Suprapubic skin (tissue), 4 donors: ENCODE measurements at places on chromosomes 5 and 9.

GRCh38 chr5:83097689-83098231 lies 20.4 kb downstream of the XRCC4 start:
- no peak for DNase-seq

- DNase-seq, result no peak
These were observed 174.5 kb upstream of the SLC12A2 start for GRCh38 chr5:127909066-127909465.

DNA sequence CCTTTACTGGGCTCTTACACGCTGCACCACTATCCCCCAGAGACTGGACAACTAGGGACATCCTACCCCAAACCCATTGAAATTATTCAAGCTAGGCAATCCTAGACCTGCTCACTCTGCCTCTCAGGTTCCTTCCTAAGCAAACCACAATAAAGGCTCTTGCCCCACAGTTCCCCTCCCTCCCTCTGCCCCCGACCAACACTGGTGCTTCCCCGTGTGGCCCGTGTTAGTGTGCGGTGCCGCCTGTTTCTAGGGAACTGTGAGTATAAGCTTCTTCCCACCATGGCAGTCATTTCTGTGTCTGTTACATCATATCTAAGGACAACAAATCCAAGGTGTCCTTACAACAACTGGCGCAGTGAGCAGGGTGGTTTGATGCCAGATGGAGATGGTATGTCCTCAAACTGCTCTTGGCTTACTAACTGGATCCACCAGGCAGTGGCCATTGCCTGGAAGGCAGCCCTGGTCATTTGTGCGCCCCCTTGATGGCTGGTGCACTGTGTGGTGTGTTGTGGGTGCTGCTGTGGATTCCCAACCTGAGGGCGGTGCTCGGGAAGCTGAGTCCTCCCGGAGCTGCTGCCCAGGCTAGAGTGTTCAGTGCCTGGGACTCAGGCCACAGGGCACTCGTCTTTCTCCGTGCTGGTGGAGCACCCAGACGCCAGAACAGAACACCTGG lies 8.4 kb upstream of the MXD3 start:
- DNase-seq, result no peak

DNA sequence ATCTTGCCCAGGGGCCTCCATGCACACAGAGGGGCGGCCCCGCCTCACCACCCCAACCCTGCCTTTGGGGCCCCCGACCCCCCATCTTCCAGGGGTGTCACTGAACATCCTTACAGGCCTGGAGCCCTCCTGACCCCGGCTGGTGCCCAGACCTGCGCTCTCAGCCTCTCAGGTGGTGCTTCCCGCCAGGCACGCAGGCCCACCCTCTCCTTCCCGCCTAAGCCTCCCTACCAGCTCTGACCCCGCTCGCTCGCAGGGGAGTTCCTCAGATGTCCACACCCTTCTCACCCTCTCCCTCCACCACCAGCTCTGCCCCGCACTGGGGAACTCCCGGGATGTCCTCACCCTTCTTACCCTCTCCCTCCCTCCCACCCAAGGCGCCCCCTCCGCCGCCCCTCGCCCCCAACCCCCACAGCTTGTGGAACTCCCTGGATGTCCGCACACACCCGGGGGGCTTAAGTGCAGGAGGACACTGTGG lies 12.3 kb upstream of the QRFP start:
- DNase-seq, result no peak

- no peak for DNase-seq
These were observed 4.7 kb downstream of the DNLZ start for GRCh38 chr9:136358888-136359287.

GRCh38 chr5:62956597-62956996 lies 378.0 kb downstream of the LRRC70 start:
- no peak for DNase-seq

DNA sequence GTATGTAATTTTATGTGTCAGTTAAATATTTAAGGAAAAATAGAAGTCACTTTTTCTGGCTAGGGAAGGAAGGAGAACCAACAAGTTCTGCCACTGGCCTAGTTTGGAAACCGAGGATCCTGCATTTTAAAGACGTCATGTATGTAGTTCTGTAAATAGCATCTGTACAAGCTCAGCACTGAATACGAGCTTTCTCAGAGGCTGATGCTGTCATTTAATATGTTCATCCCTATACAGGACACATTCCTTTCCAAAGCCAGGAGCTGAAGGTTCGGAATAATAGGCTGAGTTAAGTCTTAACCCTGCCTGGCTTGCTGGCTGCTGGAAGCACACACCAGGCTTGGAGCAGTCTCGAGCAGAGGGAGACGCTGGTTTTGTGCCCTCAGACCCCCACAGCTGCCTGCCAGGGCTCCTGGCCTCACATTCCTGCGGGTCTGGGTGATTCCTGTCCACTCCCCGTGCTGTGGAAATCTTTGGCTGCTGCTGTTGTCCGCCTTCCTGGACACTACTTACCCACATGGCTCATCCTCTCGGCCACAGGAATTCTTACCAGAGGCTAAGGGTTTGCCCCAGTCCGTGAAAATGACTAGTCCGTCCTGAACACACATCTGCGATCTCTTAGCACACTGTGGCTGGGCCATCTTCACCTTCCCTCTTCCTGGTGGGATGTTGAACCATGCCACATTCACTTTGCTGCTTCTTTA lies 36.6 kb downstream of the SLC46A2 start:
- DNase-seq, result no peak

DNA sequence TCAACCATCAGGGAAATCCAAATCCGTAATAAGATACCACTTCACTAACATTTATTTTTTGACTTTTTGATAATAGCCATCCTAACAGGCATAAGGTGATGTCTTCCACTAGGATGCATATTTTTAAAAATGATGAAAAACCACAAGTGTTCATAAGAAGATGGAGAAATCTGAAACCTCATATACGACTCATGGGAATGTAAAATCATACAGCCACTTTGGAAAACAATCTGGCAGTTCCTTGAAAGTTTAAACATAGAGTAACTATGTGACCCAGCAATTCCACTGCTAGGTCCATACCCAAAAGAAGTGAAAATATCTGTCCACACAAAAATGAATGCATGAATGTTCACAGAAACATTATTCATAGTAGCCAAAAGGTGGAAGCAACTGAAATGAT lies 431.0 kb downstream of the ENC1 start:
- DNase-seq, result no peak

DNA sequence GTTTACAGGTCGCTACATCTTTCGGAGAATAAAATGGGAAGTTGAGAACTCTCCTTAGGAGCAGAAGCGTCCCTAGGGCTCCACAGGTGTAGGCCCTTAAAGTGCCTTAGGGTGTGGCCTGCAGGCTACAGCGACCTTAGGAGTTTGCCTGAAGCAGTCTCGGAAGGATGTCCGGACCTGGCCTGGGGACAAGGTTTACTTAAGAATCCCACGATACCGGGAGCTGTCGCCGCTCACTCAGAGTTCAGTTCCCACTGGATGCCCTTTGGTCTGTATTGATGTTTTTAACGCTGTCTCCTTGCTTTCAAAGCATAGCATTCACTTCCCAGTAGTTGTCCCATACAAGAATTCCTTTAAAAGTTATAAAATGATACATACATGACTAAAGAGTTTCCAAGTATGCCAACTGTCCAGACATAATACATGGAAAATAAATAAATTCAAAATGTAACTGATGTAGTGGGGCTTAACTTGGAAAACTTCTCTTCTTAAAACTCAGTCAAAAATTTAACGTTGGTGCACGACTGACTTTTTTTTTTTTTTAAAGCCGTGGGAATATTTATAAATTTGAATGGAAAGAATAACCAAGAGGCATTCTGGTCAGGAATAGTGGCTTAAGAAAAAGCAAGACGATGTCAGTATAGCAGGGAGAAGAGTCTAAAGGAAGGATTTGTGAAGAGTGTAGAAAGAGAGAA lies 848 bp downstream of the RAD50 start:
- no peak for DNase-seq

GRCh38 chr5:154840435-154841272 lies 9.7 kb downstream of the FAXDC2 start:
- no peak for DNase-seq

- no peak for DNase-seq
These were observed 145.9 kb downstream of the CARTPT start for GRCh38 chr5:71864730-71865601.

GRCh38 chr5:160869989-160870521 lies 18.0 kb upstream of the ATP10B start:
- DNase-seq, result no peak

GRCh38 chr5:87400305-87400899 lies 12.3 kb downstream of the CCNH start:
- no peak for DNase-seq

- no peak for DNase-seq
These were observed 104.0 kb upstream of the SSBP2 start for GRCh38 chr5:81854915-81855314.

- DNase-seq, result no peak
These were observed 18.3 kb downstream of the FAT2 start for GRCh38 chr5:151572657-151573368.

- no peak for DNase-seq
These were observed 15.9 kb upstream of the SEMA4D start for GRCh38 chr9:89513837-89514236.

GRCh38 chr9:97293818-97294217 lies 13.6 kb upstream of the CCDC180 start:
- DNase-seq, result no peak

GRCh38 chr5:82327941-82328340 lies 49.8 kb upstream of the RPS23 start:
- DNase-seq, result no peak

GRCh38 chr9:27154908-27155307 lies 45.9 kb downstream of the TEK start:
- DNase-seq, result no peak

GRCh38 chr9:126049896-126050604 lies 276.6 kb upstream of the MVB12B start:
- no peak for DNase-seq

GRCh38 chr5:167688341-167689130 lies 602.9 kb upstream of the WWC1 start:
- no peak for DNase-seq

- DNase-seq, result peak; percentile 83
These were observed 16.4 kb downstream of the TLR4 start for GRCh38 chr9:117720555-117720954.
